Substantia nigra (tissue), 51 donors: ENCODE measurements at places on chromosomes 3 and 15.

DNA sequence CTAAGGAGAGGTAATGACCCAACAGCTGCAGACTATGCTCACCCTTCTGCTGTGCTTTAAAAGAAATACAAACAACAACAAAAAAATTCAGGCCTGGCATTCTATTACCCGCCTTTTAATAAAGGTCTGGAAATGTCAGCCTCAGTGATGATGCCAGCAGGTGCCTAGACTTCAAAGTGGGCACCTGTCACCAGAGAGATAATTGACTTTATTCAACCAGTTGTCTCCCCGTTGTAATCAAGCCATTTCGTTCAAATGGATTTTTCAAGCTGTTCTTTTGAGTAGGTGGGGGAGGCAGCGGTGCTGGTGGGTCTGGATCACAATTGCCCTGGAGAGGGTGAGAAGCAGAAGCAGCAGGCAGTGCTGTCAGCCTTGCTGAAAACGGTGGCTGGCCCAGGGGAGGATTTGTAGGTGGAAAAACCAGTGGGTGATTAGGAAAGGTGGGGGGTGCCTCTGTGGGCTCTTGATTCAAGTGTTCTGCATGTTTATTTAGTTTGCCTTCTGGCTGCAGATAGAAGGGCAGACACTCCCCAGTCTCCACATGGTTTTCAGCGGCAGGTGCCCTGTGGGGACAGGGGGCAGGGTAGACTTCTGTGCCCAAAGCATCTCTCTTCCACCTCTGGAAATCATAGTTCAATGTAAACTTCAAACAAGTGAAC lies 300.2 kb upstream of the SLCO3A1 start:
- DNase-seq, result no peak

GRCh38 chr3:191137708-191138107 lies 61.3 kb upstream of the OSTN start:
- no peak for DNase-seq

DNA sequence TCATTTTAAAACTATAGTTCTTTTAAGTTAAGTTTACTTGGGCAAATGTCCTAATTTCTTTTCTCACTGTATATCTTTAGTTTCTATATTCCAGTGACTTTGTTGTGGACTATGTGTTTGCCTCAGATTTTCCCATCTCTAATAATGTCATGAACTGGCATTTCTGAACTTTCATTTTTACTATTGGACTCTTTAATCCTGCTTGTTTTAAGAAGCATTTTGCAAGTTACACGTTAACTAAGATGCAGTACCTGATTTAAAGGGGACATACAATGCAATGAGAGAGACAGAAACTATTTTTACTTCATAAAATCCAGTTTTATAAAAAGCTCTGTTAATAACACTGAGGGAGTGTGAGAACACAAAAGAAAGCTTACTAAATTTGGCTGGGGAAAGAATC lies 58.6 kb upstream of the PHLDB2 start:
- no peak for DNase-seq

GRCh38 chr15:67832897-67833709 lies 6.7 kb downstream of the RNU6-1 start:
- DNase-seq, result no peak

GRCh38 chr3:108103040-108103751 lies 12.4 kb upstream of the CD47 start:
- no peak for DNase-seq

DNA sequence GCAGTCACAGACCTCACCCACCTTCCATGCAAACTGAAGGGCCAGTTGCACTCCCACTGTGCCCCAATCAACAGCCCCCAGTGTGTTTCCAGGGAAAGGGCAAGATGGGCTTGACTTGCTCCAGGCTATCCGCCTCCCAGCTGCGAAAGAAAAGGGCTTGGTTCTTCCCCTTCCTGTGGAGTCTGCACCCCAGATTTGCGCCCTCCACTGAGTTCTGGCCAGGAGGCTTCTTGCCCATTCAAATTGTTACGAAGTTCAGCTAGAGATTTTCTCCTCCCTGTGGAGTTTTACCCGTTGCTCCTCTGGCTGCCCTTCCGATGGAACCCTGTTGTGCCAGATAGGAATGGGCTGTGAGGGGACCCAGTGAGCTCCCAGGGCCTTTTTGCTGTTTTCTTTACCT lies 1096.9 kb upstream of the ALCAM start:
- no peak for DNase-seq

GRCh38 chr3:43709022-43709421 lies 18.3 kb downstream of the ABHD5 start:
- no peak for DNase-seq

- DNase-seq, result no peak
These were observed 205.6 kb downstream of the IL20RB start for GRCh38 chr3:137163241-137163871.

DNA sequence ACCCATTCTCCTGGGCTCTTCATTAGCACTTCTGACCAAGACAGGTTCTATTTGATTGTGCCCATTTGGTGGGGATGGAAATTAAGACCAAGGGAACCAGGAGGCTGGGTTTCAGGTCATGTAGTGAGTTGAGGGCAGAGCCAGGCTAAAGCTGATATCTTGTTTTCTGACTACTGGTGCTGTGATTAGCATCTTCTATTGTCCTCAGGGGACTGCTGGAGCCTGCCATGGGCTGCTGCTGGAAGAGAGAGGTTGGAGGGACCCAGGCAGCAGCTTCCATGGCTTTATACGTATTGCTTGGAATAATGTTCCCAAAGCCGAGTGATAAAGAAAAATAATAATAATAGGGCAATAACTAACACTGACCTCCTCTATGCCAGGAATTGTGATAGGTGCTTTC lies 211.4 kb upstream of the ROPN1 start:
- DNase-seq, result no peak

- no peak for DNase-seq
These were observed 27.2 kb downstream of the OXSM start for GRCh38 chr3:25817107-25817506.

DNA sequence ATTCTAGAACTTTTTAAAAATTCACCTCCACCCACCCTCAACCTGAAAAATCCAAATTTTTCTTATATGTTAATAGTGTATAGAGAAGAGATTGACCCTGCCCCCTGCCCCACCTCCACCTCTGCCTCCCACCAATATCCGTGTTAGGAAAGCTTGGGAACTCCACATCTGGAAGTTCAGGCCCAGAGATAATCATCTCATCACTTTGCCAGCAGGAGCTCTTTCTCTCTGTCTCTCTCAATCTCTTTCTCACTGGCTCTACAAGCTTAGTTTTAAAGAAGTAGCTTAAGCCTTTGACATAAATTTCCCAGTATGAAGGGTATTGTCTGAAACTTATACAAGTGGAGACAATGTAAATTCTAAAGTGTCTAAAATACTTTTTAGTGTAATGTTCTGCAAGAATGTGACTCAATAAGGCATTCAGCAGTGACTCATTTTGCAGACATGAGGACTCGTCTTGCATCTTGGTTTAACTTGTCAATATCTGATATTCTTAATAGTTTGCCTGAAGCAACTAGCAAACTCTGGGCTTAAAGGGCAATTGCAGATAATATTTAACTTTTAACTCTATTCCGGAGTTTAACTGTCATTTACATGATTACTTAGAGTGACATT lies 299.8 kb upstream of the EPHA3 start:
- DNase-seq, result no peak

GRCh38 chr3:106261396-106261795 lies 392.6 kb upstream of the CBLB start:
- DNase-seq, result no peak

DNA sequence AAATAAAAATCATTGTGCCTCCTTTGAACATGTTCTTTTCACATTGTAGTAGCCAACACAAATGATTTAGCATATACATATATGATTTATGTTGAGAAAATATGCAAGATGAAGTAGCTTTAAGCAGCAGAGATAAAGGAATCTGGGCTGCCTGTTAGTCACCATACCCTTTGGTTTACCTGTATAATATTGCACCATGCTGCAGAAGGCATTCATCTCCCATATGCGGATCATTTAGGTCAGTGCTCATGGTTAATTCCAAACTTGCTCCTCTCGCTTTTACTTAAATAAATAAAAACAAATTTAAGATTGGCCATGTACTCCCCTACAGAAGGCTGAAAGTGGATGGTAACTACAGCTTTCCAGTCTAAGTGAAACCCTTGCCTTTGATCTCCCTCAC lies 86.7 kb upstream of the TBL1XR1 start:
- no peak for DNase-seq

GRCh38 chr3:35201211-35201610 lies 438.1 kb upstream of the ARPP21 start:
- DNase-seq, result no peak

DNA sequence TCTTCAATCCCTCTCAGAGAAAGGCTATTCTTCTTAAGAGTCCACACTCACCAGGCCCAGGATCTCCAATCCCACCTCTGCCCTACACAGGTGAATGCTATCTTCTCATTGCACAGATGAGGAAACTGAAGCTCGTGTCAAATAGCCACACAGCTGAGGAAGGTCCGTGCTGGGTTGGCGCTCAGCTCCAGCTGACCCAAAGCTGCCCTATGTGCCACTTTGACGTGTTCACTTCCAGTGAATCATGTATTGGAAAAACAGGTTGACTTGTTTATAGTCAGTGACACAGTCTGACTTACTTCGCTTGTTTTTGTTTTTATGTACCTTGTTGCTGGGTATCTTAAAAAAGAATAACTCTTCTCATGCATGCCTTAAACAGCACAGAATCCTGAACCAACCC lies 32.4 kb upstream of the ALDH1A3 start:
- no peak for DNase-seq

- no peak for DNase-seq
These were observed 96.0 kb upstream of the PPP2R3A start for GRCh38 chr3:135869439-135870105.

- no peak for DNase-seq
These were observed 905.3 kb upstream of the ALCAM start for GRCh38 chr3:104461431-104461830.

DNA sequence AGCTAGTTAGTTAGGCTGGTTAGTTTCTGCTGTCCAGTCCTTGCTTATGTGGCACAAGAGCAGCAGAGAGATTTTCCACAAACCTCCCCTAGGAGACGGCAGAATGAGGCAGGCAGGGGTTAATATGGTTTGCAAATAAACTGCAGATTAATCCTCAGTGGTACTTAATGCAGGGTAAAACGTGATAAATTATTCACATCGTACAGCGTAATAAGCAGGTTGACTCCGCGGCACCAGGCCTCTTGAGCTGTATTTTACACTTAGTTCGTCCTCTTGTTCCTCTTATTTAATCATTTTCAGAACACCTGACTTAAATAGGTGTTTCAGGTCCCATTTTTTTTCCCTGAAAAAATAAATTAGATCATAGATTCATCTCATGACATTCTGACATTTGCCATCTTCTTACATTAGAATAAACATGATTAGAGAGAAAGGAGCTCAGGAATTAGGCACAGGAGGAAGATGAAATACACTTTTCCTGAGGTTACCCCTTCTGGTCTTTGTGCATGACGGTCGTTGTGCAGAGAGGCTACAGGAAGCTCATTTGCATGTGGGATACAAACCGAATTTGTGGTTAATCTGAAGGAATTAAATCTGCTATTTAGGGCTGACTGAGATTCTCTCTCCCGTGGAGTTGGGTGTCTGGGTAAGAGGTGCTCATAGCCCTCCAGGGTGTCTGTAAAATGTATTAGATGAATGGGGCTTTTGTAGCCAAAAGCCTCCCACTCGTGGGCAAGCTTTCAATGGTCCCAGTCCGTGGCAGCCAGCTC lies 27.1 kb upstream of the VPS8 start:
- DNase-seq, result no peak

DNA sequence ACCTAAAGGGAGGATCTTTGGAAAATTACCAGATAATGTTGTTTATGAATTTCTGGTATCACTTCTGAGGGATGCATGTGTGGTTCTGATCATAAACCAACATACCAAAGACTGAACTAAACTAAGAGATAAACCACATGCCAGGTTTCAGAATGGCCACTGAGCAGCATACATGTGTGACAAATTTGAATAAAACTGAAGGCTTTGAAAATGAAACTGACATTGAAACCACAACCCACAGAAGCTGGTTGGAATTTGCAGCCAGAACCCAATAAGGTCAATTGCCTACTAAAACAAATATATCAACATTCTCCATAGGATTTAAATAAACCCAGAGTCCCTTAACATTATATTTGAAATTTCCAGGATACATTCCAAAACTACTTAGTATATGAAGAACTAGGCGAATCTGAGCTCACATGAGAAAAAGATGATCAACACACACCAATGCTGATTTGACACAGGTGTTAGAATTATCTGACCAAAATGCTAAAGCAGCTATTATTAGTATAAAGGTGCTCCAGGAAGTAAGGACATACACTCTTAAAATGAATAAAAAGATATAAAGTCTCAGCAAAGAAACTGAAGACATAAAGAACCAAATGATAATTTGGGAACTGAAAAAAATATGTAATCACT lies 125.0 kb downstream of the ZNF280D start:
- no peak for DNase-seq

DNA sequence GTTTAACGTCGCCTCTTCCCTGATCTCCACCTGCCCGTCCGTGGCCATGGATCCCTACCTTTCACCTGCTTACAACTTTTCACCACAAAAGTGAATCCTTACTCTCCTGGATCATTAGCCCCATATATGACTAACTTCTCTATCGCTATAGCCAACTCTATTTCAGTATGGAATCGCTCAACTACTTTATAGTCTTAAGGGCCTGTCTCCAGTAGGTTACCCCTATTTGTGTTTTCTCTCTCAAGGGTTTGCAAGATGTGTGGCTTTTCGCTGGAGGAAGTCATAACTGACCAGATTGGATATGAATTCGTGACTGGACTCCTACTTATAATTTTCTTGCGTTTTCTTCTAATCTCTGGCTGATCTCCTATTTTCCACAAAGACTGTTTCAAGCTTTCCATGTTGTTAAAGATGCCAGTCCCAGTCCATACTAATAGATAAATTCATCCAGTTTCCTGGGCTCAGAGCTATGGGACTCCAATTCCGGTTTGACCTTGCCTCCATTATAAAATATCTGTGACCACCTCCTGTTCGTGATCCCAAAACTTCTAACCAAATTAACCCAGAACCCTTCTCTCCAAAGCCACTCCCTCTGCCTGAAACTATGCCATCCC lies 1.3 kb upstream of the STAG1 start:
- no peak for DNase-seq

DNA sequence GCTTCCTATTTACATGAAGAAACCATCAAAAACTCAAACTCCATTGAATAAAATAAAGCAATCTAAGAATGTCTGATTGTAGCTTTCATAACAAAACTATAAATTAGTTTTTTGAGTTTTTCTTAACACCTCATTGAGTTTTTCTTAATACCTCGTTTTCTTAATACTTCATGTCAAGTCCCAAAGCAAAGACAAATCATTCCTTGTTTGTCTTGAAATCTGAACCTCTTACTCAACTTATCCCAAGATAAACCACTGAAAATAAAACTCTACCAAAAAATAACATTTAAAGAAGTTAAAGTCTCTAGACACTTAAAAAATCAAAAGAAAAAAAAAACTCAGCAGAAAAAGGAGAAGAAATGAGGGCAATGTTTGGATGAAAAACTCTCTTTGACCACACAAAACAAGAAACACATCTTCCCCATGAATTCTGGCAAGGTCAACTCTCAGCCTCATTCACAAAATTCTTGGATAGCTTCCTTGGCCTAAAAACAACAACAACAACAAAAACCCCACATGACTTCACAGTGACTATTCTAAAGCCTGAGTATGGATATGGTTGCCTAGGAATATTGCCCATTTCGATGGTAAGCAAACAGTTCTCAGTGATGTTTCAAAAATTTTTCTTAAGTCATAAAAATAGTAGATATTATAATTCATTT lies 38.2 kb downstream of the TMCC1 start:
- no peak for DNase-seq
